ENCODE measurements at places on chromosomes 6 and 20.
A peak's percentile ranks its signal among the peaks of the same experiment; 100 is the strongest.

DNA sequence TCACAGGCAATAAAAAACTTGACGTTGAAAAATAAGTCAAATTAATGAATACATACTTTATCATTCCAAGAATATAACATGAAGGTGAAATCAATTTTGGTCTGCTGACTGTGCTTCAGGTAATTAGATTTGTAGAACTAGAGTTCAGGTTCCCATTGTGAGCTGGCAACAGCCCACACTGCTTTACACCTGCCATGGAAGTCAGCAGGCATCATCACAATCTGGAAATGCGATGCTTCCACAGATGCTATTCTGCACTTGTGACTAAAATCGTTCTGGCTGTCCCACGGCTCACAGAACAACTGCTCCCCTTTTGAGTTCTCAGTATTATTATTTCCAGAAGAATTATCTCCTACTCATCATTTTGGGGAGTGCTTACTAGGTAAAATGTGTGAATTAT is 62.6 kb upstream of the THEMIS start:
- no peak for DNase-seq

- peak; percentile 30 for DNase-seq
These were observed 106.5 kb upstream of the LAMP5 start for GRCh38 chr20:9407805-9408421.

- DNase-seq = no peak
These were observed 28.3 kb downstream of the RGS17 start for GRCh38 chr6:153102605-153103318.

DNA sequence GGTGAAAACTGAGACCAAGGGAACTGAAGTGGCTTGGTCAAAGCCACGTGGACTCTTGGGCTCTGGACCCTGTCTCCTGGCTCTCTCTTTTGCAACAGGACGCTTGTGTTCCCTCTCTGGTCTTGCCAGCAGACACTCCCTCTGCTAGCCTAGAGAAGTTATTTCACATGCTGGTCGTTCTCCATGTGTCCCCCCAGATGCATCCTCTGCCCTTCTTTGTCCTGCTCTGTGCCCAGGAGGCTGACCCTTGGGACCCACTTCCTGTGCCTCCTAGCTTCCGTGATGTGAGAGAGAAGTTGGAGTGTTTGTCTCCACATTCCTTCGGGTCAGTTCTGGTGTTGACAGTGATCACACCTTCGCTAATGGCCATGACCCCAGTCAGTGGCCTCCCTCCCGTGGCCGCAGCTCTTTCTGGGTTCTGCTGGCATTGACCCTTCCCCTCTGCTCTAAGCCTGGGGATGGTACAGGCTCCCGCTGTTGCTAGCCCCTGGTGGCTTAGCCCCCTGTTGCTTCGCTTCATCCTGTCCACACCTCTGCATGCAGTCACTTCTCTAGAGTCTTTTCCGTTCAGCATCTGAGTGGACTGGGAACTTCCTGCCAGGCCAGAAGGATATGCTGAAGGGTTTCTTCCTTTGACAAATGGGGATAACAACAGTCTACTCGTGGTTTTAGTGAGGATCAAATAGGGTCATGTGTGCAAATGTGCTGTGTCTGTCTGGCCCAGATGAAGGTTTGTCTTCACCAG is 70.1 kb upstream of the BMP2 start:
- DNase-seq = no peak

- DNase-seq = no peak
These were observed 505.8 kb upstream of the MARCKS start for GRCh38 chr6:113351173-113351834.

DNA sequence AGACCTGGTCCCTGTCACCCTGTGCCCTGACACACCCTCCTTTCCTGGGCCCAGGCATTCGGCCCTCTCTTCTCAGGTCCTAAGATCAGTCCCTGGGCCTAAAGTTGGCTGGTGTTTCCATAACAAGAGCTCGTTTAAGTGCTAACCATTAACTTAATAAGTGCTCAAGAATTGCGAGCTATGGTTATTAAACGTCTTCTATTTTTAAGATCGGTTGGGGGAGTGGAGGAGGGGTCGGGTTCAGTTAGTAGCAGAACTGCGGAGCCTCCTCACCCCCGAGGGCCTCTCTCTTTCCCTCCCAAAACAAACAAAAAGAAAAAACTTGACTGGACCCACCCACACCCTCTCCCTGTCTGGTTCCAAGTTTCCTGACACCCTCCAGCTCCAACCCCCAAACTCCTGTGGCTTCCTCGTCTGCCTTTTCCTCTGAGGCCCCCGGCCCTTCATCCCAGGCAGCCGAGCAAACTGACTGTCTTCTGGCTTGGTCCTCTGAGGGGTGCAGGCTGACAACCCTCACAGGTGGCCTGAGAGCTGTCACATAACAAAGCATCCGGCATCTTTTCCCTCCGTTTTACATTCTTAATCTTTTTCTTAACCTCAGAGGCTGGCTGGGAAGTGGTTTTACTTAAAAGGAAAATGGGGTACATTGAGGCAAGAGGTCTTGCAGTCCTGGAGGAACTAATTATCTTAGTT is 2.0 kb downstream of the STK35 start:
- DNase-seq = no peak

DNA sequence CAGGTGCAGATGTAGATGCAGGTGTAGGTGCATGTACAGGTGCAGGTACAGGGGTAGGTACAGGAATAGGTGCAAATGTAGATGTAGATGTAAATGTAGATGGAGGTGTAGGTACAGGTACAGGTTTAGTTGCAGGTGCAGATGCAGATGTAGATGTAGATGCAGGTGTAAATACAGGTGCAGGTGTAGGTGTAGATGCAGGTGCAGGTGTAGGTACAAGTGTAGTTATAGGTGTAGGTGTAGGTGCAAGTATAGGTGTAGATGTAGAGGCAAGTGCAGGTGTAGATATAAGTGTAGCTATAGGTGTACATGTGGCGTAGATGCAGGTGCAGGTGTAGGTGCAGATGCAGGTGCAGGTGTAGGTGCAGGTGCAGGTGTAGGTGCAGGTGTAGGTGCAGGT is 34.2 kb upstream of the CDH4 start:
- DNase-seq = no peak

DNA sequence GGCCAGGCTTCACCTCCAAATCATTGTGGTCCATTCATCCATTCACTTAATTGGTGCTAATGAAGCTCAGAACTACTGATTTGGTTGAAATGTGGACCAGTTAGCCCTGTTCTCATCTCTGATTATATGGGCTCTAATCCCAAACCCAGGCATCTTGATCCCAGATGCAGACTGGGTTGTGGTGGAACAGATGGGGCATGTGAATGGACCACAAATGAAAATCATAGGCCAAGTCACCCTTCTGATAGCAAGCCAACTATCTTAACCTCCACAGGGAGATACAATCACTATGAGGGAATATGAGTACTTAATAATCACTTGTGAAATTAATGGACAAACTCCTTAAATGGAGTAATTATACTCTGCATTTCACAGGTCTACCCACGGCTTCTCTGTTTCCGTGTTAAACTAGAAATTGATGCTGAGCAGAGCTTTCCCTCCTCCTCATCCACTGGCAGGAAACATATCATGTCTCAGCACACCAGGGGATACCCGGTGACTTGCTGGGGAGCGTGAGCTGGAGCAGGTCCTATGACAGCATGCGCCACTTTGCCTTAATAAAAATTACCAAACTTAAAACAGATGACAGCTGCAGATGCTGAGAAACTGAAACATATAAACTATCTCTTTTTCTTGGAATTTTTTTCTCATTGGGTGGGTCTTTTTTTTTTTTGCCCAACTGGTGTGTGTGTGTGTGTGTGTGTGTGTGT is 108.8 kb upstream of the HEY2 start:
- no peak for DNase-seq

- no peak for DNase-seq
These were observed 38.2 kb upstream of the RUNX2 start for GRCh38 chr6:45289751-45290514.

DNA sequence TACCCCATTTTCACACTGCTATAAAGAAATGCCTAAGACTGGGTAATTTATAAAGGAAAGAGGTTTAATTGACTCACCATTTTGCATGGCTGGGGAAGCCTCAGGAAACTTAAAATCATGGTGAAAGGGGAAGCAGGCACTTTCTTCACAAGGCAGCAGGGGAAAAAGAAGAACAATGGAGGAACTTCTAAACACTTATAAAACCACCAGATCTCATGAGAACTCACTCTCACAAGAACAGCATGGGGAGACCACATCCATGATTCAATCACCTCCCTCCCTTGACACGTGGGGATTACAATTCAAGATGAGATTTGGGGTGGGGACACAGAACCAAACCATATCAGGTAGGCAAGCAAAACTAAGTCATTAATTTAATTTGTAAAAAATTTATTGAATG is 343.2 kb downstream of the FRK start:
- no peak for DNase-seq

DNA sequence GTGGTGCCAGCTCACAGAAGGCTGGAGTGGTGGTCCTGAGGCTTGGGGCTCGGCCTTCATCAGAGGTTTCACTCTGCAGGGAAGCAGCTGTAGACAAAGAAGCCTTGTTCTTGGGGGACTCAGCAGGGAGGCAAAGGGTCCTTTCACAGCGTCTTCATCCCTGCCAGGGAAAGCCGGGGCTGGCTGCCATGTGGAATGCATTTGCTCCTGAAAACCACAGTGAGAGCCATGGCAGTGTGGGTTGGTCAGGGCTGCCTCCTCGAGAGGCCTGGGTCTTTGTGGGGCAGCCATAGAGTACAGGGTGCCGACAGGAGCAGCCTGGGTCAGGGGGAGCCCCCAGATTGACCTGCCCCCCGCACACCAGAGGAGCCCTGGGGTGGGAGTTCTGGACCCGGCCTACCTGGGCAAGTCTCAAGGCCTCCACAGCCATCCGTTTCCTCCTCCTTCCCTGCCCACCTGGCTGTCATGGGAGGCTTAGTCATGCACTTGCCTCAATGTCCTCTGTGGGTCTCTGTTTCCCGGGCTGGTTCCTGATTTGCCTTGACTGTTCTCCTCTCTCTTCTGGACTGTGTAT is 144.0 kb downstream of the CDC5L start:
- no peak for DNase-seq

DNA sequence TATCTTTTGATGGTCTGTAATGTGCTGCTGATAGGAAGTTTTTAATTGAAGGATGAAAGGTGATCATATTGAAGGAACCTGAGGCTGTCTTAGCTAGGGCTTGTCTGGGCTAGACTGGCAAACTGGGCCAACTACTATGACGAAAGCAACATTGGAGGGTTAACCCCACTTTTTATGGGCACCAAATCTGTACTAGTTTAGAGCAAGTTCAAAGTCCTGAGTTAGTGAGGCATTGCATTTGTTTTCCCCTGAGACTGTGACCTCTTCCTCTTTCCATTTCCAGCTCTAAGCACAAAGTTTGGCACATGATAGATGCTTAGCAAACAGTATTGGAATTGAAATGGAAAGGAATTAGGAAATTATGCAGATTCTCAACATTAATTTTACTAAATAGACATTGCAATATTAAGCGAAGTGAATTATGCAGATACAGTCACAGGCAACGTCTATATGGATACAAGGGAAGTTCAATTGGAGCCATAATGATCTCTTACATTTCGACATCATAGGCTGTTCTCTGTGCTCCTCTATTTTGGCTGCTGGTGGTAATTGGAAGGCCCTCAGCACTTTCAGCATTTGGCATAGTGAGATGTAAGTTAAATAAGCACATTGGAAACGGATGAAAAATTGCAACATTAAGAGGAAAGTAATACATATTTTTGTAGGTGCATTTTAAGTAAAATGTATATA is 22.2 kb downstream of the CEP57L1 start:
- peak; percentile 30 for DNase-seq

DNA sequence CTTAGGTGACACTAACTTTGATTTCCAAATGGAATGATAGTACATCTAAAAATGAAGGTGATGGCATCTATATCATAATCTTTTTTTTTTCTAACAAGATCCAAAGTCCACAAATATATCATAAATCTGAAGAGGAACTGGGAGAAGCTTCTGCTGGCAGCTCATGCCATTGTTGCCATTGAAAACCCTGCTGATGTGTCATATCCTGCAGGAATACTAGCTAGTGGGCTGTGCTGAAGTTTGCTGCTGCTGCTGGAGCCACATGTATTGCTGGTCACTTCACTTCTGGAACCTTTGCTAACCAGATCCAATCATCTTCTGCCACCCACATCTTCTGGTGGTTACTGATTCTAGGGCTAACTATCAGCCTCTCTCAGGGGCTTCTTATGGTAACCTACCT is 27.4 kb upstream of the KHDC1 start:
- DNase-seq = no peak

GRCh38 chr6:169166896-169167580 is 86.6 kb downstream of the THBS2 start:
- DNase-seq = no peak

- DNase-seq = no peak
These were observed 21.0 kb upstream of the STX16 start for GRCh38 chr20:58630063-58630462.

- no peak for DNase-seq
These were observed 145.1 kb downstream of the LCA5 start for GRCh38 chr6:79392094-79392493.

GRCh38 chr6:89048288-89048923 is 32.1 kb upstream of the PNRC1 start:
- DNase-seq = no peak

GRCh38 chr6:163945808-163946207 is 531.3 kb downstream of the QKI start:
- no peak for DNase-seq

- DNase-seq = no peak
These were observed 278.8 kb downstream of the HDGFL1 start for GRCh38 chr6:22848121-22848520.

- DNase-seq = no peak
These were observed 610.3 kb downstream of the RNF144B start for GRCh38 chr6:18997375-18997826.

DNA sequence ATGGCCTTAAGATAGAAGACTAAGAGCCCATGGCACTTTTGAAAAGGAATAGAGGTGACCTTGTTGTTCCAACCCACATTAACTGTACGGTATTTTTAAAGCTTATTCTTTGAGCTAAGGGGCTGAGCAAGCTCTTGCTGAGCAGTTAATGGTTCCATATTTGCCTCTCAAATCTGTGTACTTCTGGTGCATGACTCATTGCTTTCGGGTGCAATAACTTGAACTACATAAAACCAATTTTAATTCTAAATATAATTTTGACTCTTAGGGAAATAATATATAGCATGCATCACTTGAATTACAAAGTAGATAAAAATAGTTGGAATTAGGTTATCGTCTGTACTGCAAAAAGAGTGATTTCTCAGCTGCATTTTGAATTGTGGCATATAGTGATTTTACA is 348.1 kb upstream of the CITED2 start:
- no peak for DNase-seq

- no peak for DNase-seq
These were observed 6.6 kb downstream of the GMPR start for GRCh38 chr6:16244869-16245451.

GRCh38 chr20:46572153-46572552 is 21.7 kb upstream of the OCSTAMP start:
- no peak for DNase-seq

- no peak for DNase-seq
These were observed 105.0 kb upstream of the FAM184A start for GRCh38 chr6:119183457-119183856.

DNA sequence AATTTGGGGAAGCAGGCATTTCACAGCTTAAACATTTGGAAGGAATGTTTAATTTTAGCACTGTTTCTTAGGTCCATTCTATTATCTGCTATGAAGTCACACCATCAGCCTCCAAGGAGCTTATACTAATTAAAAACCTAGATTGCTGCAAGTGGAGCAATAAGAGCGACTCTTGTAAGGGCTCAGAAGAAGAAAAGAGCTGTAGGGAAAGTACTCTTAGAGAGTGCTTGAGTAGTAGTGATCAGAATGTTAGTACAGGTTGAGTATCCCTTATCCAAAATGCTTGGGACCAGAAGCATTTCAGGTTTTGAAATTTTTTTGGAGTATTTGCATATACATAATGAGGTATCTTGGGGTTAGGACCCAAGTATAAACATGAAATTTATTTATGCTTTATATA is 285.3 kb downstream of the UBE3D start:
- no peak for DNase-seq
